ENCODE measurements at places on chromosomes 5 and 9.

DNA sequence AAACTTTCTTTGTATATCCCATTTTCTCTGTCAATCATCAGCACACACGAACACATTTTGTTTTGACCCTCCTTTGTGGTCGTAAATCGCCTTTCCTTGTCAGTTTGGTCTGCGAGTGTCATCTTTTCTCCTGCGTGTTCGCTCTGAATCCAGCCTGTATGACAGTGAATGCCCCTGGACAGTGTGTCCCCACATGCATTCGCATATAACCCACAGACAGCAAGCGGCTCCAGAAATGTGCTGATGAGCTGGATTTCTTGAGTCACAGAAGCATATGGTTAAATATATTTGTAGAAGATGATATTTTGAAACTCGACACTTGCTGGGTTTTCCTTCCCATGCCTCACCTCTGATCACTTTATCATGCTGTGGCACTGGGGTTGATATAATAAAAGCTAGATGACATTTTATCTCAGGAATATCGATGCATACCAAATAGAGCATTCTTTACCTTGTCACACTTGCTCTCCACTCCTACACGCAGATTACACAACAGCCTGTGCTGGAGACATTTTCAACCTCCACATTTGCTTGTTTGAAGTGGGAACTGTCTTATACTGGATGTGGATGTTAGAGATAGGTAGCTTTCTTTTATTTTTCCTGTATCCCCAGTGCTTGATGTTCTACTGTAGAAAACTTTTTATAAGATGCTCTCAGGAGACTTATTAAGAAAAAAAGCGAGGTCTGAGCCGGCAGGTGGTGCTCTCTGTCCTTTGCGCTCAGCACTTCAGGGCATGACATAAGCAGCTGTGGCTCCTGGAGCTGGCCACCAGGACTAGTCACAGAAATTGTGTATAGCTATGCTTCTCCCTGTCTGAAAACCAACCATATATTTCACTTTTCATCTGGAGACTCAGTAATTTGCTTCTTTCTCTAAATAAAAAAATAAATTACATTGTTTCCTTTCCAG, 215.1 kb downstream of the SH3GL2 start:
- DNase-seq: no peak

DNA sequence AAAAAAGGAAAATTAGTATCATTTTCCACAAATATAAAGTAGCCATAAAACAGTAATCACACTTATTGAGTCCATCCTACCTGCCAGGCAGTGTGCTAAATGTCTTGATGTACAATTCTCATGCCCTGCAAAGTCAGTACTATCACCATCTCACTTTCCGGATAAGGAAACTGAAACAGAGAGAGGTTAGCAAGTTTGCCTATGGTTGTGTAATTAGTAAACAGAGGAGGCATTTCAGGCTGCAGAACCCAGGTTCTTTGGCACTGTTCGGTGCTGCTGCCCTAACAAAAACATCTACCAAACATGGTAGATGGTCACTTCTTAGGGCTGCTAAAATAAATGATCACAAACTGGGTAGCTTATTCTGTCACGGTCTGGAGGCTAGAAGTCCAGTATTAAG, 22.6 kb downstream of the PLAC8L1 start:
- no peak for DNase-seq

GRCh38 chr9:112061152-112061740, 113.9 kb downstream of the SUSD1 start:
- DNase-seq: peak; percentile 1

GRCh38 chr9:107504585-107505455, 15.3 kb upstream of the KLF4 start:
- DNase-seq: no peak

DNA sequence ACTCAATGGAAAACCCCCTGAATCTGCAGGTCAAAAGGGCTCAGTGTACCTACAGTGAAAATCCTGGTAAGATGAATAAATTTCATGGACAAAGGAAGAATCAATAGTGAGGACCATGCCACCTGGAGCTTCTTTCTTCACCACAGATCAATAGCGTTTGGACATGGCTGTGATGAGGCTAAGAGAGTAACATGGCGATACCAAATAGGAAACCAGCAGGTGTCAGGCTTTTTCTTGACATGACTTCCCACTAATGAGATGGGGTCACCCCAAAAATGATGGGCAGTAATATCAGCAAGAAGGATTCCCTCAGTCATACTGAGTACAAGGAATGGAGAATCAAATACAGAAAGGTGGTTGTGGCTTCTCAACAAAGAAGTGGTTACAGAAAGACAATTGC, 208.5 kb upstream of the PLPPR1 start:
- no peak for DNase-seq

DNA sequence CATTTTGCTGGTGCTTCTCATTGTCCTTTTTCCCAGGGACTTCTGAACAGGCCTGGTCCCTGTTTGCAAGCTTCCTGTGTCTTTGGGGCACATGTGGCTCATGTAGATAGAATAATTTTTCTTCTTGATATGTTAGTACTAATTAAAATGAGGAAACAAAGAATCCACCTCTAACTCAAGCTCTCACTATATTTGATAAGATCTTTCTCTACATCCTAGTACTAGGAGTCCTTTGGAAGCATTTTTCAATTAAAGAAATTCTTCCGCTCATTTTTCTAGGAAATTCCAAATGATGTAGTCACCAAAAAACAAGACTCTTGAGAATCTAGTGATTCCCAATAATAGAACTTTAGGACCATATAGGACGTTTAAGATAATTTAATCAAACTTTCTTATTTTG, 165.3 kb downstream of the SEC61B start:
- no peak for DNase-seq

DNA sequence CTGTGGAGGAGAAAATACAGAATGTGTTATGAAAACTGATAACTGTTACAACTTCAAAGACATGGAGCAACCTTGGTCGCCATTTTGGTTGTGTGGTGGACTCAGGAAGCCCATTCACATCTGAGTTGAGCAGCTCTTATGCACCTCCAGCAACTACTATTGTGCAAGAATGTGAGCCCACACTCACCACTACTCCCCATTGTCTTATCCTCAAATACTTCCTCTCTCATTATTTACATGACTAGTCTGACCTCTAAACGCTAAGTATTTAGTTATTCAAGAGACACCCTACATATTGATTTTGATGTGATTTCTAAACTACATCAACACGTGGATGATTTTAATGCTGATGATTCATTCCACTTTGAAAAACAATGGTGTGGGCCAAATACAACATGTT, 516.6 kb upstream of the CLINT1 start:
- DNase-seq: no peak
